Activated T-helper 9 cell treated with anti-CD3 and anti-CD28 coated beads, Interleukin-2, amount 50 U/mL, for 16 hours (primary cell): ENCODE measurements at places on chromosomes 11 and 22.

DNA sequence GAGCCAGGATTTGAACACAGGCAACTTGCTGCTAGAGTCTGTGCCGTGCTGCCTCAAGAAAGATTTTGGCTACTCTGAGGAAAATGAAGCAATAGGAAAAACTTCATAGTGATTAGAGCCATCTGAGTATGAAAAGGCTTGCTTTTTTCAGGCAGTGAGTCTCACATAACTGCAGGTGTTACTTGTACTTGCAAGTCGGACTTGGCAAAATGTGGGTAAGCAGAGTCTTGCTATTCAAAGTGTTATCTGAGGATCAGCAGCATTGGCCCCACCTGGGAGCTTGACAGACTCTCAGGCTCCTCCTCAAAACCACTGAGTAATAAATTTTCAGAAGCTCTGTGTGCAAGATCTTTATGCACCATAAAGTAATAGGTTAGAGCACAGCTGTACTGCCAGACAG is 18.1 kb downstream of the RNF141 start:
- DNase-seq: no peak

- DNase-seq: no peak
These were observed 101.3 kb downstream of the DYNC2H1 start for GRCh38 chr11:103210543-103210942.

DNA sequence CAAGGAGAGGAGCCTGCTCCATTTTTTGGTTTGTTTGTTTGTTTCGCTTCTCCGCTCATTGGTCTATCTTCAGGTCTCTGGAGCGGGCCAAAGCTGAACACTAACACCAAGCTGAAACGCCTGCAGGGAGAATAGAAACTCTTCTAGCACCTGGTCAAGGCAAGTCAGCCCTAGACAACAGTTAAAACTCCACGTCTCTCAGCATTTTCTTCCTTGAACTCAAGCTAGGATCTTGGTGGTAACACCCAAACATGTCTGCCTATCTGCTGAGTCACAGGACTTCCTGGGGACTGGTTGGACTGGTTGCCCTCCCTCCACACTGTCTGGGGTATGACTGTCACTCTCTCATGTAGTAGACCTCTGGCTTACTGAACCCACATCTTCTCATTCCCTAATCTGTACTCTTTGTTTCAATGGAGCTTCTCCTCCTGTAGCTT is 23.9 kb upstream of the RBFOX2 start:
- no peak for DNase-seq

GRCh38 chr11:133239575-133239974 is 292.7 kb downstream of the OPCML start:
- DNase-seq: no peak

GRCh38 chr11:126716456-126717083 is 284.0 kb downstream of the KIRREL3 start:
- DNase-seq: no peak

DNA sequence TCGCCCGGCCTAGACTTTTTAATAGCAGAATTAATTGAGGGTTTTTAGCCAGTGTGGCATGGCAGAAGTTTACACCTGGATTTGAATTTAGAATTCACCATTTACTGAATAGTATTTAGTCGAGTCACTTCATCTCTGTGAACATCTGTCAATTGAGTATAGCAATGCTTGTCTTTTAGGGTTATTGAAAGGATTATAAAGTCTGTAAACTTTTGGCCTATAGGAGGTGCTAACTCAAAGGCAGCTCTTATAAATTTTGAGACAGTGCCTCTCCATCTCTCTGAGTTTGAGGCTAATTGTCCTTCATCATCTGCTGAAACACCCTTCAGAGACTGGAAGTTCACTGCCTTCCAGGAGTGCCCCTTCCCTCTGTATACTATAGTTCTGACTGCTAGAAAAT is 205.0 kb downstream of the NELL1 start:
- no peak for DNase-seq

DNA sequence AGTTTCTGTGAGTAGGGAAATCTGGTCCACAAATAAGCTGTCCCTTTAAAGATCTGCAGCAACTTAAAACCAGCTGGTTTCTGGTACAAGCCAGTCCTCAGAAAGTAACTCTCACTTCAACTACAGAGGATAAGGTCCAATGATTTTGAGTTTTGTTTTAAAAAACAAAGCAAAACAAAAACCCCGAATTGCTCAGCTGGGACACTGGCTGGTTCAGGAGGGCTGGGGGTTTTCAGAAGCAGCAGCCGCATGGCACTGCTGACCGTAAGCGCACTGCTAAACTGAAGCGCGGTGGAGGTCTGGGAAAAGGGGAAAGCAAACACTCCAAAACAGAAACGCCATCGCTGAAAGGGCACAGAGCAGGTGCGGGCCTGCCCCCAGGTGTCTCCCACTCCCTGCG is 59.7 kb downstream of the MICAL3 start:
- DNase-seq: no peak
